NCI-H345 (cell line): ENCODE measurements at places on chromosomes 16 and 17.

DNA sequence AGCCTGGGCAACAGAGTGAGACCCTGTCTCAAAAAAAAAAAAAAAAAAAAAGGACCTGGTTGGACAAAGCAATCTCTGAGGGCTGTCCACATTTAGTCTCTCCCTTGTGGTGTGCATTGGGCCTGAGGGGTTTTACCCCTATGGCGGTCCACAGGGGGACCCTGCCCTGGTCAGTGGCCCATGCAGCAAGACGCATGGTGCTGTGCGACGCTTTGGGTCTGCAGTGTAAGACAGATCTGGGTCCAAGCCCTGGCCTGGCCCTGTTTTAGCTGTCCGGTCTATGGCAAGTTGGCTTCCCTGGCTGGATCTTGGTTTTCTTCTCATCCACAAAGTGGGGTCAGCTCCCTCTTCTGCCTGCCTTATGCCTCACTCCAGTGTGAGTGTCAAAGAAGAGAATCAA lies 123.2 kb upstream of the NLRP1 start:
- no peak for DNase-seq

GRCh38 chr17:64273006-64273405 lies 9.9 kb upstream of the TEX2 start:
- DNase-seq, result no peak

- DNase-seq, result no peak
Measured at GRCh38 chr17:69857412-69857835, 217.6 kb upstream of the KCNJ16 start.

DNA sequence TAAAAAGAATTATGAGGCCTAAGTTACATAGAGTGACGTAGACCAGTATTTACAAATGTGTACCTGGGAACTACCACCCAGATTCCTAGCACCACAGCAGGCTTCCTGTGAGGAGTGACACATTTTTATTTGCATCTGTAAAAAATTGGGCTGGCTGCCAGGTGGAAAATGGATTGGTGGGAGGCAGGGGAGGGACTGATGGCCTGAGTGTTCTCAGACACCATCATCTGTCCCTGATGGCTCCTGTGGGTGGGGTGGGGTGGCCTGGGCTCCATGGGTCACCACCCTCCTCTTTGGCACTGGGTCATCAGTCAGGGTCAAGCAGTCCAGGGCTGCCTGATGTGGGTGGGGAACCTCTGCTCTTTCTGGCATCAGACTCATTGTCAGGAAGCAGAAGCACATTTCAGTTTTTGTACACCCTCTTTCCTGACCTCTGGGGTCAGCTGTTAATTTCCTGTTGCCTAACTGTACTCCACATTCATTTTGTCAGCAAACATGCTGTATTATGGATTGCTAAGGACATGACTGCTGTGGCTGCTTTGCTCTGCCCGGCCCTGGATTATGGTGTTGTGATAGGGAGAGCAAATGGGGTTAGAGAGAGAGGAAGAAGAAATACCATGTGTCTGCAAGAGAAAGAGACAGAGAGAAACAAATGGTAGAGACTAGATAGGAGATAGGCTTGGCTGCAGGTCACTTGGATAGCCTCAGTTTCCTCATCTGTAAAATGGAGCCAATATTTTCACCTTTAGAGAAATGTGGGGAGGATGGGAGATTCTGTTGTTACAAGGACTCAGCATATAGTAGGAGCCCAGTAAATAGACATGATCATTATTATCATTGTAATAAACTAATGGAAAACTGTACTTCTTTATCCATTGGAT lies 11.6 kb upstream of the MFAP4 start:
- DNase-seq, result peak; percentile 59

DNA sequence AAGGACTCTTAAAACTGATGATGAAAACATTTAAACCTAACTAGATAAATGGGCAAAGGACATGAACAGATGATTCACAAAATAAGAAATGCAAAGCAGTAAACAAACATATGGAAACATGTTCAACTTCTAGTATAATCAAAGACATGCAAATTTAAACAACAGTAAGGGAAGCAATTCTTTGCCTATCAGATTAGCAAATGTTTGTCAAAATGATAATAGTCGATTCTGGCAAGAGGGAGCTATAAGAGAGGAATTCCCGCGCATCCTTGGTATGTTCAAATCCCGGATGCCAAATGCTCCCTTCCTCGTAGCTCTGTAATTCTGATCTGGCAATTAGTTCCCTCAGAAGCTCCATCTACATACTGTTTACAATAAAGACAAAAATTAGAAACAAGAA lies 320.5 kb downstream of the PHKB start:
- DNase-seq, result no peak

GRCh38 chr16:60704726-60705125 lies 1331.5 kb downstream of the CDH8 start:
- DNase-seq, result no peak

DNA sequence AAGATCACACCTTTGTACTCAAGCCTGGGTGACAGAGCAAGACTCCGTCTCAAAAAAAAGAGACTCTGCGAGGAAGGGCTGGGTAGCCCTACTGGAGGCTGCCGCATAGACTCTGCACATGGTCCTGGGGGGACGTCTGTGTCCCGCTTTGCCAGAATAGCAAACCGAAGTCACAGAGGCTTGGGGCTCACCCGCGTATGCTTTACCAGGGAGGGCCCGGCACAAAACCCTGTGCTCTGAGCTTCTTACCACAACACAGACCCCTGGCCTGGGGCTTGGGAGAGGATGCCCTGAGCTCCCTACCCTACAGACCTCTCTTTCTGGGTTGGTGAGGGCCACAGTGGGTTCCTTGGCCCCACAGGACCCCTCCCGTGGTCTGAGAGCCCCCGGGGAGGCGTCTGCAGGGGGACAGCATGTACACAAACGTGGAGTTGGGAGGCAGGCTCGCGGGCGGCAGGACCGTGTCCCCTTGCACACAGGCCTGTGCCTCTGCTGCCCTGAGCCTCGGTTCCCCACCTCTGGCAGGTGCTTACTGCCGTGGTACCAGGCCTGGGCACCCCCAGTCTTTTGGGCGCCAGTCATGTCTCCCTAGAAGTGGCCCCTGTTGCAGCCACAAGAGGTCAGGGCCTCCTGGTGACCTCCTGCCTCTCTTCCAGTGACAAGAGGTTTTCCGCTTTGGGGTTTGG lies 13.8 kb downstream of the CPNE7 start:
- no peak for DNase-seq

- no peak for DNase-seq
Measured at GRCh38 chr16:5509794-5510193, 412.2 kb upstream of the EEF2KMT start.

- no peak for DNase-seq
Measured at GRCh38 chr17:57756951-57757350, 11.9 kb upstream of the CCDC182 start.

DNA sequence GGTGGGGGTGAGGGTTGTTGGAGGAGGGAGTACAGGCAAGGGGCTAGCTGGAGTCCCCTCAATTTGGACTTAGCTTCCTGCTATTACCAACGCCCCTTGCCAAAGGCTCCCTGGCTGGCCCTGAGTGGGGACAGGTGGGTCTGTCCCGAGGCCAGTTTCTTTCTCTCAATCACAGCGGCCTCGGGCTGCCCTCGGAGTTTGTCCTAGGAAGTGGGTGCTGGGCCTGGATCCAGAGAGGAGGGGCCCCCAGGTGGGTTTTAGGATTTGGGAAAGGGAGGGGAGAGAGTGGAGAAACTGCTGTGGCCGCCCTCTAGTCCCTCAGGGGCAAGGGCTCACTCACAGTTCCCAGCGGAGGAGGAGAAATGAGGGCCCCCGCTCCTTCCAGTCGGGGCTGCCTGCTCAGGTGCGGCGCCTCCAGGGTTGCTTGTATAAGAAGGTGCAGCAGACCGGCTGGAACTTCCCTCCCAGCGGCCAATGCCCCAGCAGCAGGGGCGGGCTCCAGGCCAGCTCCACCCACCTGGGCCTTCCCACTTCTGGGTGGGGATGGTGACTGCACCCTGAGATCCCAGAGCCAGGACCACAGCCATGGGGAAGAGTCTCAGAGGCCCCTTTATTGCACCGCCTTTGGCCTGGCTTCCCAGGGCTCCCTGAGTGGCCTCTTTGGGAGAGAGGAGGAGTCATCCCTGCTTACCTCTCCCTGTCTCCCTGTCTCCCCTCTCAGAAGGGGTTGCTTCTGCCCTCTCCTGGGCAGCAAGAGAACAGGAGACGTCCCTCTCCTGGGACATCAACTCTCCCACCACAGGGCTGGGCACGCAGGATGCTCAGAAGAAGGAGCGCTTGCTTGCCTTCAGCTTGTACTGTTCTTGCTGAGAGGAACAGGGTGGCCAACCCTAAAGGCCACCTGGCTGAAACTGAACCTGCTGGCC lies 112.0 kb upstream of the SMURF2 start:
- DNase-seq, result peak; percentile 19

GRCh38 chr16:67161595-67162058 lies 1.9 kb downstream of the FBXL8 start:
- DNase-seq, result no peak

GRCh38 chr16:4415538-4416199 lies 727 bp downstream of the CORO7 start:
- peak; percentile 33 for DNase-seq

GRCh38 chr17:7355053-7355452 lies at the start of gene TMEM95:
Gene TMEM95, plus strand, starts transcription at chr17:7355156. Its CDS starts 49 bp downstream, at chr17:7355205.
- DNase-seq, result peak; percentile 2

GRCh38 chr17:62591333-62591732 lies 36.1 kb upstream of the MRC2 start:
- DNase-seq, result no peak

DNA sequence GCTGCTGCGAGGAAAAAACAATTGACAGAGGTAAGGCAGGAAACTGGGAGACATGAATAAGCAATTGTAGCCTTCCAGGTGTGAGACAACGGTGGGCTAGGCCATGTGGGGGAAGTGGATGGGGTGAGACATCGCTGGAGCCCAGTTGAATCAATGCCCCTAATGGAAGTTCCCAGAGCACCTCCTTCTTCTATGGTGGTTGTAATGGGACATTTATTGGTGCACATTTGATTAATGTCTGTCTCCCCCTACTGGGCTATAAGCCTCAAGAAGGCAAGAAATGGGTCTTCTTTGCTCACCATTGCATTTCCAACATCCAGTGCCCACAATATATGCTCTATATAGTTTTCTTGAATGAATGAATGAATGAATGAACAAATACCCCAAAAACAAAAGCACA lies 22.7 kb upstream of the CD300E start:
- DNase-seq, result peak; percentile 26

DNA sequence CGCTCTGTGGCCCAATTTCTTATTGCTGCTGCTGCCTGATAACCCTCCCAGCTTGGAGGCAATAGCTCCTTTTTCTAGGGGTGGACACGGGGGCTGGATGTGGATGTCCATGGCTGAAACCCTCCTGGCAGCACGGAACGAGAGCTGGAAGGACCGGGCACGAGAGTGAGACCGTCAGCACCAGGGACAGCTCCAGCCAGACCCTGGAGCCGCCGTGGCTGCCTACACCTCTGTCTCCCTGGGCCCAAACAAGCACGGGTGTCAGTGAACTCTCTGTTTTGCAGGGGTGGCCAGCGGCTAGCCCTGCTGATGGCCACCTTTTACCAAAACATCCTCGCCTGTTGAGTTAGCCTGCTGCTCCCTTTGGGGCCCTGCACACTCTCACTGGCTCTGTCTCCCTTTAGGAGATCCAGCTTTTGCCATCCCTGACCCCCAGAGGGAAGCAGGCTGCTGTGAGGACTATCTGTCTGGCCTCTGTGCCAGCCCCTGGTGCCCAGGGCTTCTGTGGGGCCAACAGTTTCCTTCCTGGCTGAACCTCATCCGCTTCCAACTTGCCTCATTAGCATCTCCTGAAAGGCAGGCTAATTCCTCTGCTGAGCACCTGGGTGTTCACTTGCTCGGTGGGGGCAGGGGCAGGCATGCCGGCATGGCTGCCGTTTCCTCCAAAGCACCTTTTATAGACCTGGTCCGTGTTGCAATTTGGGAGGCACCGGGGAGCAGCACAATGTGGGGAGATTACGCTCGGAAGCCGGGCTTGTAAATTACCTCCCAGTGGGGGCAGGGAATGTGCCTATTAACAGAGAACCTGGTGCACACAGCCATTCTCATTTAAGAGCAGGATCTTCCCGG lies 118.1 kb downstream of the ENGASE start:
- no peak for DNase-seq

DNA sequence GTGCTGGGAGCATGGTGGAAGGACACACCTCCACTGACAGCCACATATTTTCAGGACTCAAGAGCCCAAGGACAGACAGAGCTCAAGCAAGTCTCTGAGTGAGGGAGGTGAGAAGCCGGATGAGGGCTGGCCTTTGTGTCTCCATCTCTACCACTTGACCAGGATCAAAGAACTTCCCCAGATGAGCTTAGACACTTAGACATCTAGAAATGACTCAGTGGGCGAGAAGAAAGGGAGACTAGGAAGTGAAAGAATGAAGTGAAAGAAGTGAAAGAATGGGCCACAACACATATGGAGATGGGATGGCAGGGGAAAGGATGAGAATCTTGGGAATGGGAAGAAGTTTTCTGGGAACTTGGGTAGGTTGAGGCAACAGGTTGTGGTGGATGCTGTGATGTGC lies 274.9 kb upstream of the CCL2 start:
- DNase-seq, result no peak

DNA sequence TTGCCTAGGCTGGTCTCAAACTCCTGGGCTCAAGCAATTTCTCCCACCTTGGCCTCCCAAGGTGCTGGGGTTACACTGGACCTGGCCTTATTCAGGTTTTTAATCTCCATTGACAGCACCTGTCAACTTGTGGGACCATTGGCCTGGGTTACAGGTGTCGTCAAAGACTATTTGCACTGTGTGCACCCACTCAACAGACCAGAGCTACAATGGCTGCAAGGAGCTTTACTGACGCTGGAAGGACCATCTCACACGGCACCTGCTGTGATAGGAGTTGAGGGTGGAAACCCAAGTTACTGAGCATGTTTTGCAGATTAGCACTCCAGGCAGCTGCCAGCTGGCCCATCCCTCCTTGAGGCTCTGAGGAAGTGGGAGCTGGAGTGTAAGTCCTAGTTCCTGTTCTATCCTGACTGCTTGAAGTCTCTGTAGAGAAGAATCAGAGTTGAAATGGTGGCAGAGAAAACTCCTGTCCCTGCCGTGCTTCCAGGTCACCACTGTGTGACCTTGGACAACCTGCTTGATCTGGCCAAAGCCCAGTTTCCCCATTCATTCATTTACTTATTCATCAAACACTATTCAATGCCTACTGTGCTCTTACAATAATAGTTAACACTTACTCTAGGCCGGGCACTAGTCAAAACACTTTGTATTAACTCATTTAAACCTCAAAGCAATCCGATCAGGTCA lies 42.4 kb upstream of the LONP2 start:
- DNase-seq, result no peak
